ENCODE measurements at places on chromosomes 1 and 21. TPM values are rescaled to one million over a fixed set of nuclear protein-coding genes. Genes with fewer than 3 reads are reported as not detected.

The PDE9A gene
- total RNA-seq, result not detected

The RPF1 gene
- 17.9 TPM for total RNA-seq

The LCE3D gene
- total RNA-seq, result not detected

The GBP6 gene
- not detected for total RNA-seq

The CD53 gene
- not detected for total RNA-seq

The PRDM2 gene
- total RNA-seq, result 9.3 TPM

The TTLL10 gene
- total RNA-seq, result not detected

The HSPB7 gene
- total RNA-seq, result not detected

The FABP3 gene
- total RNA-seq, result 18.1 TPM

The UBE2G2 gene
- total RNA-seq, result 38.8 TPM

The ZYG11A gene
- 0.25 TPM for total RNA-seq

The RGS2 gene
- total RNA-seq, result 1.9 TPM

The AQP10 gene
- total RNA-seq, result not detected

The KCNK2 gene
- total RNA-seq, result 0.25 TPM

The PIGC gene
- total RNA-seq, result 24.6 TPM

The MAGOH gene
- total RNA-seq, result 15.1 TPM

The KLHDC7A gene
- total RNA-seq, result 0.16 TPM

The TMPRSS15 gene
- not detected for total RNA-seq

The LCE1D gene
- total RNA-seq, result not detected

The ANGPTL3 gene
- total RNA-seq, result not detected

The CELA3A gene
- not detected for total RNA-seq

The CCDC30 gene
- 0.49 TPM for total RNA-seq

The PLA2G2F gene
- not detected for total RNA-seq

The CELA2B gene
- total RNA-seq, result not detected

The CD84 gene
- not detected for total RNA-seq

The GBP1 gene
- total RNA-seq, result 19.9 TPM

The KRTAP6-2 gene
- total RNA-seq, result not detected

The LCE2C gene
- not detected for total RNA-seq

The DDAH1 gene
- 37.6 TPM for total RNA-seq
